ENCODE measurements at places on chromosomes 7 and 10. TPM values are rescaled to one million over a fixed set of nuclear protein-coding genes. Genes with fewer than 3 reads are reported as not detected.

GRCh38 chr7:1672851-1673486, 2.9 kb downstream of the ELFN1 start:
- H3K27me3 ChIP-seq: peaks cover 43% of the 10 kb centered on the region
- H3K27ac ChIP-seq: no peak overlapping the region
- peaks cover 5% of the 10 kb centered on the region for H3K4me1 ChIP-seq
- no peaks in the 10 kb centered on the region for H3K36me3 ChIP-seq
- DNase-seq: peak; percentile 63

GRCh38 chr7:98217623-98218582, 6.7 kb downstream of the BHLHA15 start:
- H3K36me3 ChIP-seq: peaks cover 14% of the 10 kb centered on the region
- no peak for DNase-seq
- peak overlapping the region; percentile 66 for H3K4me3 ChIP-seq
- peak overlapping the region; percentile 62 for H3K27ac ChIP-seq

- H3K36me3 ChIP-seq: peaks cover 4% of the 10 kb centered on the region
- H3K4me1 ChIP-seq: peaks cover 13% of the 10 kb centered on the region
- H3K4me3 ChIP-seq: peak overlapping the region; percentile 89
- peak; percentile 69 for DNase-seq
- no peak overlapping the region for H3K27ac ChIP-seq
These were observed 2.4 kb downstream of the MKX start for GRCh38 chr10:27743012-27743876.

DNA sequence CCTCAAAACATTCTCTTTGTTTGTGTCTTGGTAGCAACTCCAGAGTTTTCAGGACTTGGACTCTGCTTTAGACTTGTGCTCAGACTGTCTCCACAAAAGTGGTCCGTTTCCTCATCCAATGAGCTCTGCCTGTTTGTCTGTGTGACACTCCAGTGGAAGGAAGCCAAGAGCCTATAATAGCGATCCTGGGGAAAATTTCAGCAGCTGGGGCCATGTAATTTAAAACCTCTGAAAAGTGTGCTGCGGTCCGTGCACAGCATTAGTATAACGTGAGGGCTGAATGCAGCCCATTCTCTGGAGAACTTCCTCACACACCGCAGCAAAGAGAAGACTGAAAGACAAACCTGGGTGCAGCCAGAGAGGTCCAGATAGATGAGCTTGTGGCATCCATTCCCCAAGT, at the start of gene LRRC17:
Gene LRRC17 (plus strand): TSS at position 259 of the 400 bp plus-strand sequence. CDS start 20,914 bp downstream, outside the sequence.
- no peaks in the 10 kb centered on the region for H3K36me3 ChIP-seq
- H3K4me1 ChIP-seq: peaks cover 14% of the 10 kb centered on the region
- peak within 1 kb of the TSS; percentile 88 for H3K4me3 ChIP-seq
- H3K27ac ChIP-seq: peak within 1 kb of the TSS; percentile 57

GRCh38 chr7:42236976-42237810, at the start of gene GLI3:
Gene GLI3 (minus strand): TSS chr7:42237209. CDS start chr7:42223253, 13,956 bp downstream.
- H3K4me3 ChIP-seq: peak within 1 kb of the TSS; percentile 96
- peaks cover 57% of the 10 kb centered on the region for H3K4me1 ChIP-seq
- H3K27ac ChIP-seq: peak within 1 kb of the TSS; percentile 96

DNA sequence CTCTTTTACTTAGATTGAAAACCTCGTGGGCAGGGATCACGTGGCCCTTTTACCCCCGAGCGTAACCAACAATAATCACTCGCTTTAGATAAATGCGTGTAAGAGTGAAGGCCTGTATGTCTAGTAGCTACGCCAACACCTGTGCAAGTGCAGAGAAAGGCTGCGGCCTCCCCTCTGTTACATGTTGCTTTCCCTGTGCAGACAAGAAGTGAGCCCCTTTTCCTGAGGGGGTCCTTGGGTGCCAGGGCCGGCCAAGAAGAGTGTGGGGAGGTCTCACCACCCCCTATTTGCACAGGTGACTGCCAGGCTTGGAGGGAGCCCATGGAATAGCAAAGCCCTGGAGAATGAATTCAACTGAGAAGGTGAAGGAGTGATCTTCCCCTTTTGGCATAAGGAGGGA, 35.6 kb upstream of the CNPY1 start:
- peaks cover 45% of the 10 kb centered on the region for H3K27me3 ChIP-seq
- no peaks in the 10 kb centered on the region for H3K4me1 ChIP-seq
- H3K4me3 ChIP-seq: no peak overlapping the region
- DNase-seq: no peak
- no peaks in the 10 kb centered on the region for H3K36me3 ChIP-seq

DNA sequence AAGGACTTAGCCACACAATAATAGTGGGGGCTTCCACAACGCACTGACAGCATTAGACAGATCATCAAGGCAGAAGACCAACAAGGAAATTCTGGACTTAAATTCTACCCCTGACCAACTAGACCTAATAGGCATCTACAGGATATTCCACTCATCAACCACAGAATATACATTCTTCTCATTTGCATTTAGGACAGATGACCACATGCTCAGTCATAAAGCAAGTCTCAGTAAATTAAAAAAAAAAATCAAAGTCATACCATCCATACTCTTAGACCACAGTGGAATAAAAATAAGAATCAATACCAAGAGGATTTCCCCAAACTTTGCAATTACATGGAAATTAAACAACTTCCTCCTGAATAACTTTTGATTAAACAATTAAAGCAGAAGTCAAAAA, 155.9 kb downstream of the CDK14 start:
- no peak overlapping the region for H3K4me3 ChIP-seq
- DNase-seq: no peak
- no peak overlapping the region for H3K27ac ChIP-seq
- H3K27me3 ChIP-seq: no peaks in the 10 kb centered on the region
- H3K36me3 ChIP-seq: peaks cover 7% of the 10 kb centered on the region

DNA sequence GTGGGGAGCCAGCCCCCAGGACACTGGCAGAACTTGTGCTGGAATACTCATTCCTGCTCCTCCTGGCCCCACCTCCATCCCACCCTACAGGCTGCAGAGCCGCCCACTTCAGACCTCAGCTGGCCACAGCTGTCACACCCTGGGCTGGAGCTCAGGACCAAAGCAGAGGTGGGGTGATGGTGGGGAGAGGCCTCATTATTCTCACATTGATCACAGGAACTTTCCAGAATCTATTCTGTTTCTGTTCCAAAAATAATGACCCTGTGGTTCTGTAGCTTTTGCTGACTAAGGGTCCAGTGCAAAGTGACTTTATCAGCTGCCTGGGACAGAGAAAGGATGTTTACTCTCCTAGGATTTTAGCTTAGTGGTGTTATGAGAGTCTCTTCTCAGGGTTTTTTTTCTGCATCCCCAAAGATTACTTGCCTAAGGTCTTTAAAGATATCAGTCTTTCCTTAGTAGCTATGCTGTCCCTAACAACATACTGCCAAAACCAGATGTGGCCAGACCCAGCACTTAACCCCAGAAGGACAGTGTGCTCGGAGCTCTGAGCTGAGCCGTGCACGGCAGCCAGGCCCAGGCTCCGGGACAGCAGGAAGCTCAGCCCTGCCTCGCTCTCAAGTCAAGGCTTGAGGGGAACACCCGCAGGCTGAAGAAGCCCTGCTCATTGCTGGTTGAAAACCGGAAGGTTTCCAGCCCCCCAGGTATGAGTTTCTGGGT, 223.3 kb downstream of the MLLT10 start:
- H3K36me3 ChIP-seq: peaks cover 11% of the 10 kb centered on the region
- DNase-seq: no peak
- peak overlapping the region; percentile 36 for H3K4me3 ChIP-seq
- no peaks in the 10 kb centered on the region for H3K27me3 ChIP-seq

GRCh38 chr10:24706479-24707118, 17.1 kb downstream of the ARHGAP21 start:
- H3K4me3 ChIP-seq: no peak overlapping the region
- H3K27ac ChIP-seq: no peak overlapping the region
- H3K36me3 ChIP-seq: peaks cover 10% of the 10 kb centered on the region
- no peak for DNase-seq
- H3K27me3 ChIP-seq: no peaks in the 10 kb centered on the region
- H3K4me1 ChIP-seq: peaks cover 15% of the 10 kb centered on the region

DNA sequence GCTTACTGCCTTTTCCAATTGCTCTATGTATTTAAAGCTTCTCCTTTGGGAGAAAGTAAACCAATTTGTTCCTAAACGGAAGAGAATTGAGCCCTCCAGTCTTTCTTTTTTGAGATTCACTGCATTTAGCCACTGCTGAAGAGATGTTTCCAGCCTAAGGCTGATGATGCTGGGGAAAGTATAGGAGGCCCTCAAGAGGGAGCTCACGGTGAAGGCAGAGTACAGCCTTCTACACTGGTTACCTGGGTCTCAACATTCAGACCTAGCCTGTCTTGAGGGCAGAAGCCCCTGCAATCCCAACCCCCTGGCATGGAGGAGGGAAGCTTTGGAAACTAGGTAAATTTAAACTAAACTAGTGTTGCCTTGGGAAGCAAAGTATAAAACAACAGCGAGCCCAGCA, 316.7 kb upstream of the TPK1 start:
- no peak overlapping the region for H3K27ac ChIP-seq
- H3K4me3 ChIP-seq: no peak overlapping the region
- no peaks in the 10 kb centered on the region for H3K4me1 ChIP-seq
- no peaks in the 10 kb centered on the region for H3K36me3 ChIP-seq
- no peak for DNase-seq

GRCh38 chr10:46558392-46559185, 2.1 kb upstream of the GPRIN2 start:
- H3K36me3 ChIP-seq: no peaks in the 10 kb centered on the region
- H3K27me3 ChIP-seq: peaks cover 7% of the 10 kb centered on the region
- no peaks in the 10 kb centered on the region for H3K4me1 ChIP-seq
- peak; percentile 71 for DNase-seq

- H3K4me1 ChIP-seq: peaks cover 22% of the 10 kb centered on the region
- H3K36me3 ChIP-seq: peaks cover 11% of the 10 kb centered on the region
- no peak overlapping the region for H3K4me3 ChIP-seq
- no peak for DNase-seq
These were observed 15.8 kb downstream of the NAPEPLD start for GRCh38 chr7:103132995-103133688.

- peaks cover 5% of the 10 kb centered on the region for H3K4me1 ChIP-seq
- no peak overlapping the region for H3K4me3 ChIP-seq
- peaks cover 4% of the 10 kb centered on the region for H3K27me3 ChIP-seq
- H3K36me3 ChIP-seq: peaks cover 3% of the 10 kb centered on the region
- no peak for DNase-seq
These were observed 15.0 kb upstream of the PDLIM1 start for GRCh38 chr10:95305606-95306317.

DNA sequence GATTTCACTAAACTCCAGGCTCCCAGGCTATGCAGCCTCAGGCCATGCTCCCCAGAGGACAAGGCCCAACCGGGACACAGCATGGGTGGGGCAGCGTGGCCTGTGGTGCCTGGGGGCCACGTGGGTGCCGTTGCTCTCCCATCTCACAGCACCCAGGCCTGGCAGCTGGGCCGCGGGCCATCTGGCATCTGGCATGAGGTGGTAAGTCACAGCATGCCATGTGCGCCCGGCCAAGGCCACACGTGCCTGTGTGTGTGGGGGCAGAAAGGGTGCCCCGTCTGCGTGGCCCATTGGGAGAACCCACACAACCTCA, 204.1 kb downstream of the EBF3 start:
- H3K36me3 ChIP-seq: no peaks in the 10 kb centered on the region
- no peak overlapping the region for H3K27ac ChIP-seq
- DNase-seq: no peak
- H3K4me1 ChIP-seq: peaks cover 6% of the 10 kb centered on the region
- H3K4me3 ChIP-seq: no peak overlapping the region
- peaks cover 5% of the 10 kb centered on the region for H3K27me3 ChIP-seq

DNA sequence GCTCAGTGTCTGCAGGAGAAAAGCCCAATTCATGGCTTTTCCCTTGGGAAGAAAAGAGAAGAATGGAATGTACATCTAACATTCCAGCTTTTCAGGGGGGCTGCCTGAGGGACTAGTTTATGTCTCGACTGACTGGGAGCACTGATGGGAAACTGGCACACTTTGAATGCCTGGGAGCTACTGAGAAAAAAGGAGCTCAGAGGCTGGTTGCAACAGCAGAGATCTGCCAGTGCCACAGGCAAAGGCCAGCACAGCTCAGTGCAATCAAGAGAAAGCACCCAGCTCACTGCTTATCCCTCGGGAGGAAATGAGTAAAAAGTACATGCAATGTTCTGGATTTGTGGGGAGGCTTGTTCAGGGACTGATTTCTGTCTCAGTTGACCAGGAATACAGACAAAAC, 226.2 kb downstream of the COBL start:
- no peak overlapping the region for H3K27ac ChIP-seq
- H3K27me3 ChIP-seq: no peaks in the 10 kb centered on the region
- H3K4me3 ChIP-seq: no peak overlapping the region
- H3K4me1 ChIP-seq: no peaks in the 10 kb centered on the region
- peaks cover 3% of the 10 kb centered on the region for H3K36me3 ChIP-seq

GRCh38 chr10:90461437-90462155, 396.2 kb downstream of the HTR7 start:
- H3K36me3 ChIP-seq: no peaks in the 10 kb centered on the region
- no peak overlapping the region for H3K4me3 ChIP-seq
- DNase-seq: no peak
- H3K27me3 ChIP-seq: no peaks in the 10 kb centered on the region

DNA sequence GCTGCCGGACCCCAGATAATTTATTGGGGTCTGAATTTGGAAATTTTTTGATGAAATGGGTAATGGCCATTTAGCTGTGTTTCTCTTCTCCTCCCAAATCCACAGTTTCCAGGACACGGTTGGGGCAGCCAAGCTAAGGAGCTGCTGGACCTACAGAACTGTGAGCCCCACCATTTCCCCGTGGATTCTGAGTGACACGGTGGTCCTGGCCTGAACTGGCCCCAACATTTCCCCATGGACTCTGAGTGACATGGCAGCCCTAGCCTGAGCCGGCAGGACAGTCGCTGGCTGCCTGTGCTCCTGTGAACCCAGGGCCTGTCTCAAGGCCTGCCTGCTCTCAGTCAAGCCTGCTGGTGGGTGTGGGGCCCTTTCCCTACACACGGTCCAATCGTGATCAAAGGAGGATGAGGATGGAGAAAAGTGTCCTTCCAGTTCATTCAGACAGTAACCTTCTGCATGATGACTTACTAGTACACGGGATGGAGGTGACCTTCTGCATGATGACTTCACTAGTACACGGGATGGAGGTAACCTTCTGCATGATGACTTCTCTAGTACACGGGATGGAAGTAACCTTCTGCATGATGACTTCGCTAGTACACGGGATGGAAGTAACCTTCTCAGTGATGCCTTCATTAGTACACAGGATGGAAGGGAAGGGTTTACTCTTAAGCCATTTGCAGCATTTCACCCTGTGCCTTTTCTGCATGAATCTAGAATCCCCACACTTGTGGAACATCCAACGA, 359.9 kb downstream of the GLRX3 start:
- H3K36me3 ChIP-seq: no peaks in the 10 kb centered on the region
- no peak overlapping the region for H3K4me3 ChIP-seq
- DNase-seq: no peak

GRCh38 chr10:16999665-17000451, 129.8 kb downstream of the CUBN start:
- no peak for DNase-seq
- no peak overlapping the region for H3K4me3 ChIP-seq
- H3K4me1 ChIP-seq: peaks cover 42% of the 10 kb centered on the region
- H3K27ac ChIP-seq: peak overlapping the region; percentile 14
- peaks cover 6% of the 10 kb centered on the region for H3K27me3 ChIP-seq
- no peaks in the 10 kb centered on the region for H3K36me3 ChIP-seq

The TMEM60 gene
- 16.1 TPM for total RNA-seq

The NUTM2A gene
- 3.2 TPM for total RNA-seq

The HTR5A gene
- not detected for total RNA-seq

The HOXA2 gene
- 26.8 TPM for total RNA-seq

The TUBB8 gene
- 0.46 TPM for total RNA-seq

The TMEM243 gene
- total RNA-seq: 20.1 TPM

The DDC gene
- total RNA-seq: 29.9 TPM

The ATOH7 gene
- total RNA-seq: 0.60 TPM

The LRMDA gene
- 2.0 TPM for total RNA-seq

The SPDYE16 gene
- 0.51 TPM for total RNA-seq

The CLCN1 gene
- 0.12 TPM for total RNA-seq

The ZNF467 gene
- 16.7 TPM for total RNA-seq

The MYOZ1 gene
- total RNA-seq: 0.36 TPM

The ARMC10 gene
- total RNA-seq: 36.5 TPM

The WIPF3 gene
- total RNA-seq: 1.7 TPM

The TRIL gene
- total RNA-seq: 3.9 TPM

The PON3 gene
- total RNA-seq: 0.17 TPM

The CCL24 gene
- total RNA-seq: not detected

Measured in type B pancreatic cell (in vitro differentiated cells).